ENCODE measurements at places on chromosomes 16 and 17.

GRCh38 chr16:28140788-28141618 is 70.8 kb downstream of the XPO6 start:
- peak; percentile 41 for DNase-seq

- DNase-seq = no peak
These were observed 7.9 kb upstream of the PLEKHG4 start for GRCh38 chr16:67271446-67271845.

DNA sequence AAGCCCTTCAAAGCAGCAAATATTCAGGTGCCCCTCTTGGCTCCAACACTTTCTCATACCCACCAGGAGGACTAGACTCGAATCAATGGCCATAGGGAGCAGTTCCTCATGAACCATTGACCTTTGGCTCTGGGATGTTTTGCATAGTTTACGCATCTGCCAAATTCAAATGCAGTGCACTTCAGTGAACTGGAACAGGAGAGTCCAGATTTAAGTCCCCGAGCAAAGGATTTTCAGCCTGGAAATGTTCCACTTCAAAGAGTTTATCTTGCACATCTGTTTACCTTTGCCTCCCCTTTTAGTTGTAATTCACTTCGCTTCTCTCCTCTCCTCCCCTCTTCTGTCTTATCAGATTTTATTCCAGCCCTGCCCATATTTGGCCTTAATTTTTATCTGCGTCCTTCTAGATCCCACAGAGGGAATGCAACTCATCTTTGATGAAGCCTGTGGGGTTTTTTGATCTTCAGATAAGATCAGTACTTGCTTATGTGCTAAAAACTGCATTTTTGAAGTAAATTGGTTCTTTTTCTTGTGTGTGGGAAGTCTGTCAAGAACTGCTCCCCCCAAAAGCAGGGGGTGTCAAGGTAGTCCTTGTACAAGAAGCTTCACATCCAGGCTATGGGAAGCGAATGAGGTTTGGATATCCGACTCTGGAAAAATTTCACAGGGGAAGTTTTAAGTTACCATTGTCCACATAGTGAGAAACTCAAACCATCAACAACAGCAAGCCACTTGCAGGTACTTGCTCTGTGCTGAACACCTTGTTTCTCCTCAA is 281.6 kb downstream of the RBFOX1 start:
- DNase-seq = no peak

GRCh38 chr16:51820176-51820575 is 669.1 kb upstream of the SALL1 start:
- DNase-seq = no peak

GRCh38 chr16:69712277-69712676 is 14.1 kb downstream of the NQO1 start:
- no peak for DNase-seq

Measured in stimulated activated CD8-positive, alpha-beta memory T cell treated with anti-CD3 and anti-CD28 coated beads, Interleukin-7, amount 100 ng/mL, for 4 hours (primary cell).